ENCODE measurements at places on chromosomes 11 and 22.

DNA sequence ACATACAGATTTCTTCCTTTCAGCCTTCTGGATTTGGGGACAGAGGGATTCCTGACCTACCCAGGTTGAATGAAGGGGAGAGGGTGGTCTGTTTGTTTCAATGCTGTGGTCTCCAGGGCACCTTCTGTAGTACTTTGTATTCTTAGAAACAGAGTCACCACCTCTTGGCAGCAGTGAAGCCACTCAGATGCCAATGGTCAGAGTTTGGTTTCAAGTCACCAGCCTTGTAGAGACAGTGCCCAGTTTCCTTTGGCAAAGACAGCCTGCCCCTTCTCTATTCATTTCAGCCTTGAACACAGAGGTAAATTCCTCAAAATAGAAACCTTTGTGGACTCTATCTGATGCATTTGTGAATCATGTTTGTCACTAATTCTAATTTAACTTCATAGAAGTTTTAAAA is 111.7 kb upstream of the RASSF10 start:
- DNase-seq: no peak

- DNase-seq: peak; percentile 38
These were observed 5.5 kb downstream of the YDJC start for GRCh38 chr22:21624120-21624879.

- no peak for DNase-seq
These were observed 6.4 kb downstream of the PACSIN2 start for GRCh38 chr22:43008509-43008908.

GRCh38 chr11:123216249-123216648 is 21.2 kb upstream of the CLMP start:
- DNase-seq: no peak

DNA sequence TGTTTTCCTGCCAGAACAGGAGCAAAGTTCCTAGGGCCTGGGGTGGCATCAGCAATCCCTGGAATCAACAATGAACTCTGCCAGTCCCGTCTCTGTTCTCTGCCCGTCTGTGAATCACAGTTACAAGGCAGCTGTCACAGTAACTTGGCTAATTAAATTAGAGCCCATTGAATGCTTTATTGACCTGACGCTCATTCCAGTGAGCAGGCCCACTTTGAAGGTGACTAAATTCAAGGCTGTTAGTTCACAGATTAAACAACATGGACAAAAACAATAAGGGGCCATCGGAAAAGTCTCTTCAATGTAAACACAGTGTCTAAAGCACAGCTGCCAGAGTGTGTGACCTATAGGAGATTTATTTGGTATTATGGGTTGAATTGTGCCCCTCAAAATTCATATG is 17.7 kb upstream of the TMPRSS5 start:
- DNase-seq: no peak

DNA sequence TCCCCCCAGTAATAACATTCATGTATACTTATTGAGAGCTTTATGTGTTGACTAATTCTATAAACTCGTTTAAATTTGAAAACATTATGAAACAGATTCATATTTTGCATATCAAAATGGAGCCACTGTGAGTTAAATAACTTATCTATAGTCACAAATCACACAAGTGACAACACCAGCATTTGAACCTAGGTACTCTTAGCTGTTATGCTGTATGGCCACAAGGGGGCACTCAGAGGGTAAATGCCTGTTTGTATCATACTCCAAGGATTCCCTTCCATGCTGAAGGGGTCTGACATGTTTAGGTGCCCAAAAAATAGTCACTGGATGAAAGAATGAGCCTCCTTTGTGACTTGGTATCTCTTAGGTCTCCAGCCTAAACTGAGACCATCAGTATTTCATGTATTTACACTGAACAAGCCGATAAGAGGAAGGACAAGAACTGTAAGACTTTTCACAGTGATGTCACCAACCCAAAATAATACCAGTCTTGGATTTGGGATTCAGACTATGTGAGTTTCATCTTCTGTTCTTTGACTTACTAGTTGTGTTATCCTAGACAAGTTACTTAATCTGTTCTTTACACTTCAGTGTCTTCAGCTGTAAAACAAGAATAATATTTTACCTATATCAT is 12.2 kb upstream of the OR52D1 start:
- peak; percentile 60 for DNase-seq

DNA sequence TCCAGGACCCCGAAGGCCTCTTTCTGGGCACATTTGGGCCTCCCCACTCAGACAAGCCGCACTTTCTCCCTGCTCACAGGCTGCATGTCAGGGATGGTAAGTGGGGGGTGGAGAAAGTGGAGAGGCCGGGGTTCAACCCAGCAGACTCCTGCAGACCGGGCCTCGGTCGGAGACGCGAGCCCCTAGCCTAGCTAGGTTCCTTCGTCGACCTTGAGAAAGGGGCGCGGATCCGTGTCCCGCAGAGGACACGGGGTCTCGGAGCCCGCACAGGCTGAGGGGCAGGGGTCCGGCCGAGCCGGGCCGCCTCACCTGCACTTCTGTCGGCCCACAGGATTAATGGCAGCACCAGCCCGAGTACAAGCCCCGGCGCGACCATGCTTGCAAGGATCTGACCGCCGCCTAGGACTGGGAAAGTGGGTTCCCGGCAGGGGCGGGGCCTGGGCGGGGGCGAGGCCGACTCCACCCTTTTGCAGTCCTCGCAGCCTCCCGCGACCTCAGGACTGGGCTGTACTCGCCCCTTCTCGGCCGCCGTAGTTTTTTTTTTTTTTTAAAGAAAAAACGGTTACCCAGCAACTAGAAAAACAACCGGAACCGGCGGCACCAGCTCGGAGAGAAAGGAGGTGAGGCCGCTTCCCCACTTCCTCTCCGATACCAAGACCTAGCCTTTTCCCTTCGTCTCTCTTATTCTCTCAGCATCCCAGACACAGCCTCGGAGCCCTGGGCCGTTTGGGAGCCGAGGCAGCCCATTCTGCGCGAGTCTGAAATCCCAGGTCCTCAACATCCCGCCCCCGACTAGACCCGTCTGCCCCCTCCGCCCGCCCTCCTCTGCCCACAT is at the start of the genes SIAE and SPA17:
Gene SIAE (minus strand): TSS at position 407 of the 835 bp plus-strand sequence. CDS start 31 bp downstream, at position 376.
Gene SPA17 (plus strand): TSS at position 572 of the 835 bp plus-strand sequence. CDS start 1,361 bp downstream, outside the sequence.
- DNase-seq: peak; percentile 93

GRCh38 chr11:129969920-129970319 is 32.7 kb downstream of the PRDM10 start:
- no peak for DNase-seq

GRCh38 chr11:70790671-70791300 is 392.5 kb downstream of the CTTN start:
- no peak for DNase-seq

All from OCI-LY7 (cell line).